ENCODE measurements at places on chromosomes 4 and X. TPM values are rescaled to one million over a fixed set of nuclear protein-coding genes. Genes with fewer than 3 reads are reported as not detected.

Gene DCLK2
- total RNA-seq, result 1.8 TPM

Gene PPP4R3C
- total RNA-seq, result not detected

Gene RCHY1
- total RNA-seq, result 16.7 TPM

Gene TMSB15C
- total RNA-seq, result 3.2 TPM

Gene IL2
- not detected for total RNA-seq

Gene DKK2
- total RNA-seq, result 0.52 TPM

Gene CT45A1
- not detected for total RNA-seq

Gene YIPF7
- total RNA-seq, result not detected

Gene UCP1
- not detected for total RNA-seq

Gene GAR1
- 17.0 TPM for total RNA-seq

Gene TDO2
- total RNA-seq, result 0.78 TPM

Gene FAAH2
- total RNA-seq, result 3.3 TPM
